HepG2 (cell line): ENCODE measurements at places on chromosomes 6 and 20. TPM values are rescaled to one million over a fixed set of nuclear protein-coding genes. Genes with fewer than 3 reads are reported as not detected.

GRCh38 chr6:5672581-5673011 lies 334.1 kb downstream of the NRN1 start:
- DNase-seq = no peak

GRCh38 chr6:105212587-105212986 lies 32.8 kb upstream of the POPDC3 start:
- DNase-seq = no peak

GRCh38 chr6:128252341-128253176 lies 267.8 kb downstream of the PTPRK start:
- no peak for DNase-seq

GRCh38 chr20:5489601-5490000 lies 172.8 kb upstream of the PROKR2 start:
- no peak for DNase-seq

GRCh38 chr20:4445784-4446183 lies 275.9 kb upstream of the PRND start:
- DNase-seq = no peak

GRCh38 chr20:48060841-48061720 lies 275.8 kb upstream of the SULF2 start:
- DNase-seq = no peak

GRCh38 chr6:170075659-170076223 lies 215.1 kb downstream of the DLL1 start:
- DNase-seq = no peak

DNA sequence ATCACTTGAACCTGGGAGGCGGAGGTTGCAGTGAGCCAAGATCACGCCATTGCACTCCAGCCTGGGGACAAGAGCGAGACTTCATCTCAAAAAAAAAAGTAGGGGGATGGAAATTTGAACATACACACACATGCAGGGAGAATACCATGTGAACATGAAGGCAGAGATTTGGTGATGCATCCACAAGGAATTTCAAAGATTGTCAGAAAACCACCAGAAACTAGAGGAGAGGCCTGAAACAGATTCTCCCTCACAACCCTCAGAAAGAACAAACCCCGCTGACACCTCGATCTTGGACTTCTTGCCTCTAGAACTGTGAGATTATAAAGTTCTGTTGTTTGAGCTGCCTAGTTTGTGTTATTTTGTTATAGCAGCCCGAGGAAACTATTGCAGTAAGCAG lies 125.5 kb downstream of the GPX5 start:
- no peak for DNase-seq

- DNase-seq = no peak
Measured at GRCh38 chr20:33875534-33876026, 64.4 kb downstream of the CHMP4B start.

DNA sequence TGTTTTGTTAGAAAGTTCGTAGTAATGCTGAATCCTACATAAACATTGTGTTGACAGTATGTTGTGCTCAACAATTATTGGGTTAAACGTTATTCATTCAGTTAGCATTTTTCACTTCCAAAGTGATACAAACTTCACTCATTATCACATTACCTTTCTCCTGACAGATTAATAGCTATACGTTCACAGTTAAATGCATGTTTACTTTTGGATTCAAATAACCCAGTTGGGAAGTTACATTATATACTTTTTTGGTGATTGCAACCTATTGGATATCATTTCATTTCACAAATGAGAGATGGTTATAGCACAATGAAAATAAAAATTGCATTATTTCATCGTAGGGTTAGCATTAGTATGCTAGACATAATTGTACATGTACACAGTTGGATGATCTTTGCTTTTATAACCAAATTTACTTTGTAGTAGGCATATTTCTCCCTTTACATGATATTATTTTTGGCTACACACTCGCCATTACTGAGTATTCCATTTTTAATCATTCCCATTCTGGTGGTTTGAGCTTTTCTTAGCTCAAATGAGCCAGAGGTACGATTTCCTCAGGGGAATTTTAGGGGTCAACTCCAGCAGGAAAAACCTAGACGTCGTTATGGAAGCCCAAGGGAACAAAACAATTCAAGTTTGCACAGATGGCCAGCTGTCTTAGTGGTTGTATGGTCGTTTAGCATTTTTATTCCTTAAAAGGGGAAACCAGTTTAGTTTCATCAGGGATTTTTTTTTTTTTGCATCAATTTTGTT lies 2.1 kb upstream of the HIVEP1 start:
- DNase-seq = no peak

DNA sequence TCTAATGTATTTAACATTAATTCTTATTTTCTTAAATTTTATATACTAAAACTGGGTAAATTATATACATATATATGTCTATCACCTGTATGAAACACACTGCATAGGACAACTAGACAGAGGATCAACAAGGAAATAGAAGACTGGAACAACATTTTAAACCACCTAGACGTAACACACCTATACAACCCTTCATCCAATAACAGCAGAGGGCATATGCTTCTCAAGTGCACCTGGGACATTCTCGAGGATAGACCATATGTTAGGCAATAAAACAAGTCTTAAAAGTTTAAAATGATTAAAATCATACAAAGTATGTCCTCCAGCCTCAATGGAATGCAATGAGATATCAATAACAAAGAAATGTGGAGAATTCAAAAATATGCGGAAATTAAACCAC lies 45.2 kb downstream of the RPP40 start:
- DNase-seq = no peak

Gene SLC22A7
- total RNA-seq = 8.6 and 22.6 TPM in 2 replicates

Gene VSX1
- not detected in 2 replicates for total RNA-seq

Gene ZSCAN23
- 0.91 and 1.2 TPM in 2 replicates for total RNA-seq
